ENCODE measurements at places on chromosomes 1 and 21.

DNA sequence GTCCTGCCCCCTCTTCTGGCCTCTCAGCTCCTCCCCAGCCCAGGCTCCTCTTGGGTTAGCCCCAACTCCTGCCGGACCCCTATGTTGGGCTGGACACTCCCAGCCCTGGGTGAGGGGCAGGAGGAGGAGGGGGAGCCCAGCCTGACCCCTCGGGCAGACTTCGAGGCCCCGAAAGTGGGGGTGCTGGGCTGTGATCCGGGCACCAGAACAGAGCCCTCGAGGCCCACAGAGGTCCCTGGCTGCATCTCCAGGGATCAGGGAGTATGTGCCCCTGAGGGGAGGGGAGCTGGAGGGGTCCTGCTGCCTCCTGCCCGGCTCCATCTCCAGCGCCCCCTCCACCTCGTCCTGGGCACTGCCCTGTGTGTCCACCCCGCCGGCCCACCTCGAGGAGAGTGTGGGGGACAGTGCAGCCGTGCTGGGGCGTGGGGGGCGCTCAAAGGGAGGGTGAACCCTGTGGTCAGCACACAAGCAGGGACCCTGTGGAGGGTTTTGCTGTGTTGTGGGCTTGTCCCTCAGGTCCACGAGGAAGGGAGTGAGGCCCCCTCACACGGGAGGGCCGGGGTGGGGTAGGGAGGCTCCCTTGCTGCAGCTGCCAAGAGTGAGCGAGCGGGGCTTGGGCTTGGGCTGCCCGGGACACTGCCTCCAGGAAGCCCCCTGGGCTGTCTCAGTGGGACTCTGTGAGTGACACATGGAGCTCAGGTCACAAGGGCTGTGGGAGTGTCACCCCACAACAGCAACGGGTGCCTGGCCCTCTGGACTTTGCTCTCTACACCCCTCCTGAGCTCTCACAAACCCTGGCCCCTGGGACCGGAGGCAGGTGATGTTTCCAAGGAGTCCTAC lies 54.4 kb downstream of the COL18A1 start:
- DNase-seq: no peak

GRCh38 chr1:46301808-46302640 lies 1.4 kb downstream of the LRRC41 start:
- DNase-seq: peak; percentile 48

- DNase-seq: peak; percentile 25
Observed at GRCh38 chr1:168498956-168499687, 44.7 kb downstream of the XCL2 start.

DNA sequence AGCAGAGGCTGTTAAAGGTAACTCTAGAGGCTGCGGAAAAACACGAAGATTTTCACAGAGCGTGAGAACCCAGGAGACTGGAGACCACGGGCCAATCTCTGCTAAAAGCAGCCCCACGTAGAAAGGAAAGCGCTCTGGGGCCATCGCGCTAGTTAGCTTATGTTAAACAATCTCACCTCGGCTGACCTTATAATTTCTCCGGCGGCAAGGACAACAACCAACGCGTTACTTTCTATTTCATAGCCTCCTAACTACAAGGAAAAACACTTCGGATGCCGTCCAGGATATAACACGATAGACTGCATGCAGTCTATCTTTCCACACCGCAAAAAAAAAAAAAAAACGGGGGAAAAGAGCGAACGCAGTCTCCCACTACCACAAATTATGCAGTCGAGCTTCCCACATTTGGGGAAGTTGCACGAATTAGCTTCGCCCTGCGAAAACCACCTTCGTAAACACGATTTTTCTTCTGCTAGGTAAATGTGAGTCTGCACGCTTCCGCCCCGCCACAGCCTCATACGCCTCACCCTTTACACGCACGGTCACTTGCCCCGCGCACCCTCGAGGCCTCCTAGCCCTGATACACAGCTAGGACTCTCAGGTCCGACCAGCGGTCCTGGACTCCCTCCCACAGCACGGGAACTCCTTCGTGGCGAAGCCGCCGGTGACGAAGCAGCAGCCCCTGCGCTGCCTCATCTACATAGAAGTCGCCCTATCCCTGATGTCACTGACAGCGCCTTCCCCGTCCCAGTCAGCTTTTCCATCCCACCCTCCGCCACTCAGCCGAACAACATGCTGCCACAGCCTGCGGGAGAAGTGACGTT lies 87.8 kb downstream of the PRKAB2 start:
- DNase-seq: peak; percentile 98

DNA sequence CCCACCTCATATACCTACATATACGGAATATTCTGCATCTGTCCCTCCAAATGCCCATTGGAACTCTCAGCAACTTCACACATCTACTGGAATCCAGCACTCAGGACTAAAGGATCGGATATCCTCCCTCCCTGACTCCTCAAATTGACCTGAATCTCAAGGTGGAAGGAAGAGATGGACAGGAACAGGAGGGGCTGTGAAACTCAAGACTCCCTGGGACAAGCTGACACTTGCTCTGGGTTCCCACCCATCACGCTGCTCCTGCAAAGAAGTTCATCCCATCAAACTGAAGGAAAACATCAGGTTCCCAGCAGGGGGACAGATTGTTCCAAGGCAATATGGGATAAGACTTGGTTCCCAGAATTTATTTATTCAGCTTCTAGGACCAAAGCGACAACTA lies 30.3 kb upstream of the TIAM1 start:
- no peak for DNase-seq

- DNase-seq: no peak
Observed at GRCh38 chr1:116318897-116319296, 54.1 kb upstream of the ATP1A1 start.

DNA sequence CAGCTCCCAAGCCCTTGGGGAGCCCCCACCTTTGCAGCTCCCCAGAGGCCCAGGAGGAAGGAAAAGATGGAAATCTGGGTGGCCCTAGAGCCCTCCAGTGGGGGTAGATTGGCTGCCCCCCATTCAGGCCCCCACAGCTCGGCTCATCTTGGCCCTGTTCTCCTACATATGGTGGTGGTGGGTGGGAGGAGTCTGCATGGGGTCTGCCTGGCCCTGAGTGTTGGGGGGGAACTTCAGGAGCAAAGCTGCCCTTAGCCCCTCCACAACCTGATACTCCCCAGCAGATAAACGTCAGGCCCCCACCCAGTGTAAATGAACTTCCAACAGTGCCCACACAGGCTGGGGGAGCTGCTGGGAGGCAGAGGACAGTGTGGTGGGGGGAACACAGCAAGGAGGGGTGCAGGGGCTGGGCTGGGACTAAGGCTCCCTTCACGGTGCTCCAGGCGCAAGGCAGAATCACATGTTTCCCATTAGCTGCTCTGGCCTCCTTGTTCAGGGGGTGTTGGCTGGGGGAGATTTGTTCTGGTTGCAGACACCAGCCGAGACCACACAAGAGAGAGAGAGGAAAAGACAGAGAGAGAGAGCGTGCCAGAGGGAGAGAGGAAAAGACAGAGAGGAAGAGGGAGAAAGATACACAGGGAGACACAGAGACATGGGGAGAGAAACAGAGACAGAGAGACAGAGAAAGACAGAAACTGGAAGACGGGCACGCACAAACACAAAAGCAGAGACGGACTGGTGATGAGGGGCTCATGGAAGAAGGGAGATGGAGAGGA lies 42.6 kb downstream of the AHDC1 start:
- DNase-seq: no peak

GRCh38 chr1:9280015-9280860 lies 12.5 kb upstream of the SPSB1 start:
- peak; percentile 88 for DNase-seq

- peak; percentile 50 for DNase-seq
Observed at GRCh38 chr1:39238476-39238875, 34.0 kb downstream of the MACF1 start.

- no peak for DNase-seq
Observed at GRCh38 chr1:243251539-243251938, 3.5 kb downstream of the CEP170 start.

DNA sequence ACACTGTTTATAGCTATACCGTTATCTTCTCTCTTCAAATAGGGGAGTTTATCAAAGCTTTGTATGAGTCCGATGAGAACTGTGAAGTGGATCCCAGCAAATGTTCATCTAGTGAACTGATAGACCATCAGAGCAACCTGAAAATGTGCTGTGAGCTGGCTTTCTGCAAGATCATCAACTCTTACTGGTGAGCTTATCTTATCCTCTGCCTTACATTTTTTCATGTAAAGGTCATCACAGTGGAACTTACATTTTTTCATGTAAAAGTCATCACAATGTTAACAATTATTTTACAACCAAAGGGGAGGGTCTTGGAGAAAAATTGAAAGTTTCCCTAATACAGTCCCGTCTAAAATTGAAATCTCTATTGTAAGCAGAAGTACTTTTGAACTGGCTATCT lies 45.2 kb downstream of the CLEC20A start:
- DNase-seq: no peak

DNA sequence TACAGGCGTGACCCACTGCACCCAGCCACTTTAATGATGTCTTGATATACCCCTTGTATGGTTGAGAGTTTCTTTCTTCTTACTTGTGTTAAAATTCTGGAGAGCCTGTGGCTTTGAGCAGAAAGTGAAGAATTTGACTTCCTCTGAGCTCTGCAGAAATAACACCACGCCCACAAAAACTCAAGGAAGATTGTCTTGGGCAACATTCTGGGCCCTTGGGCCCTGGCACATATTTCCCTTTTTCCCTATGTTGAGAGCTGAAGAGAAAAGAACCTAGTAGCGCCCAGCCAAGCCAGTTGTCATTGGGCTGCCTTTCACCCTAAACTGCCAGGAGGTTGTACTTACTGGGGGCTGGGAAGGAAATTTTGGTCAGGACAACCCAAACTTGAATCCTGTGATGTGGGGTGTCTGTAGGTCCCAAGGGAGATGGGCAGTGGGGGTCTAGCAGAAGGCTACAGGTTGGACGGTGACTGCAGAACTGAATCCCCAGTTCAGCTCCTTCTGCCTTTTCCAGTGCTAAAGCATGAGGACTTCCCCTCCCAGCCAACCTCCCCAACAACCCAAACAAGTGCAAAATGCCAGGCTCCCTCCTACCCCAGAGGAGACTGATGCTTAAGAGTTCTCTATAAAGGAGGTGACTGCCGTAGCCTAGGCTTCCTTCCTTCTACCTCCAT lies 11.7 kb upstream of the SNAPIN start:
- DNase-seq: no peak

DNA sequence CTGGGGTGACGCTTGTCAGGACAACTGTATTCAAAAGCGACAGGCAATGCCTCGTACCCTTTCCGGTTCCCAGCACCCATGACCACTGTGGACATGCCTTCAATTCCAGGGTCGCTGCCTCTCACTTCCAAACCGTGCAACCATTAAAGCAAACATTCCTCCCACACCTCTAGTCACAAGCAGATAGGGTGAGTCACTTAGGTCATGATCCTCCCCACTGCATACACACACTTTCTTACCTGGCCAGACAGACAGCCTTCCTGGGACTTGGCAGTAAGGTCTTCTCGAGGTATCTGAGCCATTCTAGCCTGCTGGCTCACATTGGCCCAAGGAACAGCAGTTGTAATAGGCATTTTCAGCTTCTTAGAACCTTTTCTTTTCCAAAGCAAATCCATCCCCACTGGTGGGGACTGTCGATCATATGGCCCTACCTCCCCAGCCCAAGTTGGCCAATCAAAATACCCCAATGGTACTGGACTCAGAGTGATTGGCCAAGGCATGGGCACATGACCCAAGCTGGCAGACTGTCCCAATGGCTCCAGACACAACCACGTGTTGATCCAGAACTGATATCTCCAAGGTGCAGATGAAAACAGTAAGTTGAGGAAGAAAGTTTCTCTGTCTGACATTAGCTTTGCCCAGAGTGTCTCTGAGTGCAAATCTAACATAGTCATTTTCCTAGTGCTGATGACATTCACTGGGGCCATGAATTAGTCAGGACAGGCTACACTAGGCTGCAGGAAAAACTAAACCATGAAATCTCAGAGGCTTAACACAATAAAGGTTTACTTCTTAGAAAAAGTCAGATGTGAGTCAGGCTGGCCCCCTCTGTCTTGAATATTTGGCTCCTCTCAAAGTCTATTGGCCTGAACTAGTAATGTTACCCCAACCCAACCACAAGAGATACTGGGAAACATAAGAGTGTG lies 113.8 kb downstream of the RRAGC start:
- peak; percentile 32 for DNase-seq
